ENCODE measurements at places on chromosomes 13 and 19.
A peak's percentile ranks its signal among the peaks of the same experiment; 100 is the strongest.

- no peak for DNase-seq
Observed at GRCh38 chr19:54411033-54411432, 4.2 kb upstream of the TTYH1 start.

DNA sequence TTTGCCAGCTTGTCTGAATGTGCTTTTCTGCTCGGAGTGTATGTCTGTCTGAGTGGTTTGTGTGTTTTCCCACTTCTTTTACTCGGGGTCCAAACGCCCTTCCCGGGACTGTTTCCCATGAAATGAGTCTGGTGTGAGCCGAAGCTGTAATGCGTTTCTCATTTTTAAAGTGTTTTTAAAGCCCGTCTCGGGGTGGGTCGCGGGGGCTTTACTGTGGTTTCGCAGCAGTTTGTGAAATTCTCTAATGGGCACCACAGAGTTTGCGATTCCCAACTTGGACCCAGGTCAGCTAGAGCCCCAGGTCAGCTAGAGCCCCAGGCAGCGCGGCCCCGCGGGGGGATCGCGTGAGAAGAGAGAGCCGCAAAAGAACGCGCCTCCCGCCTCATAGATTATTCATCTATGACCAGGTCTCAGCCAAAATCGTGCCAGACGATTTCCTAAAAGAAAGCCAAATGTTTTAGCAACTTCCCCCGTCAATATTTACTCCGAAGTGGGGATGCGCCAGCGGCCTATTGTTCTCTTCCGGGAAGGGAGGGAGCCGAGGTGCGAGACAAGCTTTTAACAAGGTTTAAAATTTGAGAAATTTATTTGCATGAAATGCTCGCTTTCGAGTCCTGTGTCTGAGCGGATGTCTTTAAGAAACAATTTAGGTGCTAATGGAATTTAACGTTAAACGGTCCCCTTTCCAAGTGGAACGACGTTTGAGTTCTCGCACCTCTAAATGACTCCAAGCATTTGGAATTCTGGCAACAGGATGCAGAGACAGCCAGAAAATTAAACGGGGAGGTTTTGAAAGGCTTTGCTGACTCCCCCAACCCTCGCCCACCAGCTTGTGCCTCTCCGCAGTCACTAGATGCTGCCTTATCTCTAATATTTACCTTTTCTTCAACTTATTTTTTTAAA, 2.2 kb downstream of the ZIC2 start:
- no peak for DNase-seq

GRCh38 chr13:25447396-25447795, 75.6 kb downstream of the ATP8A2 start:
- DNase-seq = no peak

DNA sequence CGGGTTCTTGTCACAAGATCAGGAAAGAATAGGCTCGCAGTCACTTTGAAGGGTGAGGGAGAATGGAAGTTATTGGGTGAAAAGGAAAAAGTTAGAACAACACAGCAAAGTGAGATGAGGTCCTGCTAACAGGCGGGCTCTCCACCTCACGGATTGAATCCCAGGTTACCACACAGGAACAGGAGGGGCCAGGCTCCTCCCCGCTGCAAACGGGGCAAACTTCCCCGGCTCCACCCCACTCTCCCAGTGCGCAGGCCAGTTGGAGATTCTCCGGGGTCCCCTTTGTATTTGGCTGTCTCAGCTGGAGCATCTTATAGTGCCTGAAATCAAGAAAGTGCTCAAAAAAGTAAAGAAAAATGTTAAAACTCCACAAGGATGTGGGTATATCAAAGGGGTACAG, 78.3 kb upstream of the IPO5 start:
- no peak for DNase-seq

DNA sequence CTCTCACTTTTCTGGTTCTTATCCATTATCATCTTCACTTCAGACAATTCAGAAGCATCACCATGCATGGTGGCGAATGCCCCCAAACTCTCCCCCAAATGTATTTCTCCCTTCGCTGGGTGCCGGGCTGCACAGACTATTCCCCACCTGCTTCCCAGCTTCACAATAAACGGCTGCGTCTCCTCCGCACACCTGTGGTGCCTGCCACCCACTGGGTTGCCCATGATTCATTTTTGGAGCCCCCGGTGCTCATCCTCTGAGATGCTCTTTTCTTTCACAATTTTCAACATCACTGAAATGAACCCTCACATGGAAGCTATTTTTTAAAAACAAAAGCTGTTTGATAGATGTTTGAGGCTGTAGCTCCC, 2.8 kb upstream of the F10 start:
- peak; percentile 2 for DNase-seq

DNA sequence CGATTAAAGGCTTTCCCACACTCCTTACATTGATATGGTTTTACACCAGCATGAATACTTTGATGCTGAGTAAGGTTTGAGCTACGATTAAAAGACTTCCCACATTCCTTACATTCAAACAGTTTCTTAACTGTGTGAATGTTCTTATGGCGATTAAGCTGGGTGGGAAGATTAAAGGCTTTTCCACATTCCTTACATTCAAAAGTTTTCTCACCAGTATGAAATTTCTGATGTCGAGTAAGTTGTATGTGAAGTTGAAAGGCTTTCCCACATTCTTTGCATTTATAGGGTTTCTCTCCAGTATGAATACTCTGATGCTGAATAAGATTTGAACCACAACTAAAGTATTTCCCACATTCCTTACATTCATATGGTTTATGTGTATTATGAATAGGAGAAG, 20.0 kb downstream of the ZNF780B start:
- no peak for DNase-seq

DNA sequence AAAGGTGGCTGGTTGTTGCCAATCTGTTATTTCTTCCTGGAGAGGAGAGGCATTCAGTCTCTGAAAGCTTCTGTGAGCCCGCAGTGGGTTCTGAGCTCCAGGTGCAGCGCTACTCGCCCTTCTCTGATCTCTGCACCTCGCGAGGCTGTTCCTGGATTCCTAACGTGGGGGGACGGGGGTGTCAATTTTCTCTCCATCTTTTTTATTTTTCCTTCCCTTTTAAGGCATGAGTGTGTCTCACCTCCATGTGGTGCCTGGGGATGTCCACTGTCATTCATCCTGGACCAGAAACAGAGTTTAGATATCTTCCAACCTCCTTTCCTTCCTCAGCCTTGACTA, 626 bp downstream of the ZNF233 start:
- peak; percentile 14 for DNase-seq

DNA sequence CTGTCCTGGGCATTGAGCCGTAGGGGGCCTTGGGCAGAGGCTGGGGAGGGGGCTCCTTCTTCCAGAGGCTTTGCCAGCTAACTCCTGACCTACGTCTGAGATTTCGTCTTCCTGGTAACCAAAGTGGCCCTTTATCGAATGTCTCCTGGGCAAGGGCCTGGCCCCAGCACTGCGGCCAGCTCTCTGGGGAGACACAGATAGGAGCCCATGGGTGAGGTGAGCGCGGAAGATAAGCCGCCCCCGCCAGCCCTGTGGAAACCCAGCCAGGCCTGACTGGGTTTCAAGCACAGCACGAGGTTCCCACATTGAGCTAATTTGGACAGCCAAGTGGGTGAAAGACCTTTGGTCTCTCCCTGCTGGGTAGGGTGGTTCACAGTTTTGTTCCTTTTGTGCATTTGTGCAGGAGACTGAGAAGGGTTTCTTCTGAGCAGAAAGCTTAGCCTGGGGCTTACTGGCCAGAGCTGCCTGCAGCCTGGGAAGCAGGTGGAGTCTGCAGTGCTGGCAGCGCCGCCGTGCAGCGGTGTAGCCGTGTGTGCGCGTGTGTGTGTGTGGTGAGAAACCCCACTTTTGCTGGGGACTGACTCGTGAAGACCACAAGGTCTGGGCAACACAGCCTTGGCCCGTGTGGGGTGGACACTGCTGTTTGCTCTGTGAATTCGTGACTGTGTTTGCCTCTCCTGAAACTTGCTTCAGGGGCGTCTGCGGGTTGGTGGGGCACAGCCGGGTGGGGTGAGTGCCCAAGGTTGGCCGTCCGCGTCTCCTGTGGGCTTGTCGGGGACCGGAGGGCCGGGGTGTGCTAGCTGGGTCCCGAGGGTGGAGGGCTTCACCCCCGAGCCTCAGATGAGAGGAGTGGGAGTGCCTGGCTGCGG, 2.5 kb downstream of the BSG start:
- DNase-seq = no peak

DNA sequence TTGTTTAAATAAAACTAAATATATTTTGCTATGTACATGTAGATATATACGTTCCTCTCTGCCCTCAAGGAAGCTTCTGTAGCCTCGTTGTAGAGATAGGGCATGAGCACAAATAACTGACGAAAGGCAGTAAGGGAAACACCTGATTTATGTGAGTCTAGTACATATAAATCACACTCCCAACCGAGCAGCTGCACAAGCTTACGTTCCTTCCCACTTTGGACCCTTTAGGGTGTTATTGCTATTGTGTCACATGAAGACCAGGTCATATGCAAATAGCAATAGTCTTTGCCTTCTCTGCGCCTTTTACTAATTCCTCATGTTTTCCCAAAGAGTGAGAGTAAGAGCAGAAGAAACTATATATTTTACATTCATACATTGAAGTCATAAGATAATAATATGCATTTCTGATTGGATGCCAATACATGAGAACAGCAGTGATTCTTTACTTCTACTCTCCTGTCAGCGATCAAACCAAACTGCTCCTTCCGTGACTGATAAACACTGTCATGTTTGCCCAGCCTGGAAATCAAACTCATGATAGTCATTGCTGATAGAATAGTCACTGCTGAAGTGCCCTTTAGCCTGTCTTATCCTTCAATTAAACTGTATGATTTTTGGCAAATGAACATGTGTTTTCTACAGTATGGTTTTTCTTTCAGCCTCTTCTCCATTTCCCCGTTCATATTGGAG, 127.2 kb upstream of the MAB21L1 start:
- no peak for DNase-seq

GRCh38 chr13:64369121-64369520, 2861.0 kb downstream of the PCDH9 start:
- DNase-seq = no peak

All from Caco-2 (cell line).